Activated CD8-positive, alpha-beta memory T cell treated with anti-CD3 and anti-CD28 coated beads, Interleukin-2, amount 50 U/mL, for 48 hours (primary cell): ENCODE measurements at places on chromosomes 7 and 10.

DNA sequence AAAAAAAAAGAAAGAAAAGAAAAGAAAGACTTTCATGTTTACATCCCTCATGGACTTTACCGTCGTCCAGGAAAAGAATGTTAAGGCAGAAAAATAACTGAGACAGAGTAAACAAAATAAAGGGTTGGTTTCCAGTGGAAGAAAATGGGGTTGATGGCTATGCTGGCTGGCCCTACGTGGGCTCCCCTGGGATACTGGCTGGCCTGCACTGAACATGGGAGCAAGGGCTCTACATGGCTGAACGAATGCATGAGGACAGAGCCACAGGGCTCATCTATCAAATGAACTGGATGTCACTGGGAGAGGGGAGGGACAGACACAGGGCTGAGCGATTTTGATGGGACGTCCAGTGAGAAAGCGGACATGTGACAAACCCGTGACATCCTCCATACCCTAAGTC is 2.5 kb upstream of the UCMA start:
- no peak for DNase-seq

DNA sequence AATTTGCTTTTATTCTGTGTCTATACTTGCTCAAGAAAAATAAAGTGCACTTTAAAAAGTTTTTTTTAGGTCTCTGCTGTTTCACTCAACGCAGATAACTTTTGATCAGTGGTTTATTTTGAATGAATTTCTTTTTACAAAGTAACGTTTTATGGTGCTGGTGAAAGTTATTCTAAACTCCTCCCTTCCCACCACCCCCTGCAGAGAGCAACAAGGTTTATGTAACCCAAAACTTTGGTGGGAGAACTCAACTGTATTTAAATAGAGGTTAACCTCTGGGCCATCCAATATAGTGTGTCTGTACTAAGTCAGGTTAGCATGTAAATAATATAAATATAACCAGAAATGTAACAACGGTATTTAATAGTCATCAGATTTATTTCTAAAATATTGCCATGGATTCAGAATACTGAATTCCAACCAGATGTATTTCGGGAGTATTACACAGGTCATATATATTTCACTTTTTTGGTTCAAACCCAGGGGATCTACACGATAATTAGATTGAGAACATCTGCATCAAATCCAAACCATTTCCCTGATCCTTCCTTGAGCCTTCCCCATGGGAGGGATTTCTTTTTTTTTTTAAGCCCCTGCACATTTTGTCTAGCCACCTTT is 3.9 kb upstream of the CUX1 start:
- DNase-seq: no peak

DNA sequence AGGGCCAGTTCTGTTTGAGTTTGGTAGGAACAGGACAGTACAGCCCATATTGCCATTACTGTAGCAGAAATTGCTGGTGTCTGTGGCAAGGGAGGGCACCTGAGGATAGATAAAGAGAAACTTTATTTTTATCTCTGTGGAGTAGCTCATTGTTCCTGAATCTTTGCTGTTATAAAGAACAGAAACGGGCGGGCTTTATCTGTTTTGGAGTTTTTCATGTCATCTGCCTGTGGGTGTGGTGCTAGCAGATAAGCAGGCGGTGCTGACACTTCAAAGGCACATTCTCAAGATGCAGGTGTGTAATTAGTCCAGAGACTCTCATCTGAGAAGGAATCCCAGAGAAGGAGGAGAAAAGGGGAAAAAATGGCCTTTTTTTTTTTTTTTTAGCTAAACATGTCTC is 11.5 kb downstream of the ZNF273 start:
- no peak for DNase-seq

- DNase-seq: no peak
Measured at GRCh38 chr10:1020460-1020859, 5.2 kb downstream of the IDI2 start.

DNA sequence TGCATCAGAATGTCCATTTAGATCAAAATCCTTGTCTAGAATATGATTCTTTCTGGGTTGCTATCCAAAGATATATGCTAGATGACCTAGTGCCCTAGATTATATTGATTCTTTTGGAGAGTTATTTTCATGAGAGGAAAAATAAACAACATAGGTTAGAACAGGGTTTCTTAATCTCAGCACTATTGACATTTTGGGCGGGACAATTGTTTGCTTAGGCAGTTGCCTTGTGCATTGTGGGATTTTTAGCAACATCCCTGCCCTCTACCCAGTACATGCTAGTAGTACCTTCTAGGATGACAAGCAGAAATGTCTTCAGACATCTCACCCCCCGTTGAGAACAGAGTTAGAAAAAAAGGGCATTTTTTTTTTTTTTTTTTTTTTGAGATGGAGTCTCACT is 25.1 kb upstream of the LAMB1 start:
- no peak for DNase-seq
